Stimulated activated CD4-positive, alpha-beta T cell treated with anti-CD3 and anti-CD28 coated beads, TNF-alpha, amount 100 ng/mL, for 48 hours (primary cell): ENCODE measurements at places on chromosomes 4 and X.

- no peak for DNase-seq
These were observed 57.2 kb downstream of the FNIP2 start for GRCh38 chr4:158826057-158826456.

DNA sequence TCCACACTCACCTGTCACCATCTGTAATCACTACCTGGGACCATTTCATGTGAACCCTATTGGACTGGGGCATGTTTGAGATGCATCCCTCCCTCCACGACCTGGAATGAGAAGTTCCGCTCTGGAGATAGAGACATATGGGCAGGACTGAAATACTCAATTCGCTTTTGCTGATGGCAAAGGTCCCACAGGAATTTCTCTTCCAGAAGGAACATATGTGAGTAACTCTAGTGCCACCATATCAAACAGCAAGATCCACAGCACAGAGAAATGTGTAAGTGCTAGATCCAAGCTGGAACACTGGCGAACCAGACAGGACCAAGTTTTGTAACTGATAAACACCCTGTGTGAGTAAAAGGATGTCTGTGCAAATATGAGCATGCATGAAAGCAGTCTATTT lies 43.9 kb downstream of the SEL1L3 start:
- no peak for DNase-seq

DNA sequence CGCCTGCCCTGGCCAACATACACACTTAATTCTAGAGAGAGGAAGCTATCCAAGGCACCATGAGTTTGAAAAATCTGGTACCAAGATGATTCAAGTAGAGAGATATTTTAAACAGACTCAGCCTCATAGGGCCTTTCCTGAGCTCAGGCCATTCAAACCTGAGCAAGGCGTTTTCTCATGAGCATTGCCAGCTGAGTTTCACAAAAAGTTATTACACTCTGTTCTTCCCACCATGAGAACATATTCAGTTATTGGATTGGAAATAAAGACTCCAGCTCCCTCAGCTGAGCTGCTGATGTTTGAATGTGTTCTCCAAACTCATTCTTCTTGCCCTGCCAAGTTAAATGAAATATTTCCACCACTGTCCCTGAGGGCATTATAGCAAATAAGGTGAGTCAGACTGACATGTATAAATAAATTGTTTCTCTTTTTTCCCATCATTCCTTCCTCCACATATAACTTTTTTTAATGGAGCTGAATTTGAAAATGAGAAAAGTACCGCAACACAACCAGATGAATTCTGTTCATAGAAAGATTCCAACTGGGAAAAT lies 429.6 kb downstream of the RAB28 start:
- no peak for DNase-seq

DNA sequence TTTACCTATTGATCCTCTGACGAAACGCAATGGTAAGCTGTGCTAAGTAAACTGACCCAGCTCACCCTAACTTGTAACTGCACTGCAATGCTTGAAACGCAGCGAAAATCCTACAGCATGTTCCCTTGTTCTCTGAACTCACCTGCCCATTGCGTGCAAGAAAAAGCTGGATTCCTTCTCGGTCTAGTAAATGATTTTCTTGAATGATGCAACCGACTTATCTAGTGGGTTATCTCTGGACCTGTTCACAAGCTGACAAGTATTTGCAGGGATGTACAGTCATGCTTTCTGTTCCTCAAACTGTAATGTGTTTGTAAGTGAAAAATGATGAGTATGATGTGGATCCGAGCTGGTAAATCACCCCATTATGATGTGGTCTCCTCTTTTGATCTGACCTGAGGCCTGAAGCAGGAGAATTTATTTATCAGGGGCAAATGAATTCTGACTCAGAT lies 140.1 kb downstream of the BTC start:
- no peak for DNase-seq

DNA sequence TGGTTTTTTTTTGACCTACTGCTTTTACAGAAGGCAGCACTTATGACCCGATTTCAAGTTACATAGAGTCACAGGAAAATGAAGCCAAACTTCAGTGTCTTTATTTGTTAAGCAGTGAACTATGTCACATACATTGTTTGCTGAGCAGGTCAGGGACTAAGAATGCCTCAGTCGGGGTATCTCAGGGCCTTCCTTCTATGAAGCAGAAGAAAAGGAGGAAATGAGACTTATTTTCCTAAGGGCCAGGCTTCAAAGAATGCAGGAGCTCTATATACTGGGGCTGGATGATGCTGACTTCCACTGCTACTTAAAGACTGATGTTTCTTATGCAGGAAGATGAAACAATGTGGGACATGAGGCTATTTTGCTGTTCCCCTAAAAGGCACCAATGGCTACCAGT lies 558.4 kb upstream of the IGFBP7 start:
- DNase-seq: no peak
